ENCODE measurements at places on chromosomes 12 and 14. TPM values are rescaled to one million over a fixed set of nuclear protein-coding genes. Genes with fewer than 3 reads are reported as not detected.

CCDC38 gene
- 0.23 TPM for total RNA-seq

GZMB gene
- total RNA-seq = not detected

FGD4 gene
- 0.23 TPM for total RNA-seq

DIO2 gene
- total RNA-seq = not detected

TMPRSS12 gene
- total RNA-seq = not detected

DNA sequence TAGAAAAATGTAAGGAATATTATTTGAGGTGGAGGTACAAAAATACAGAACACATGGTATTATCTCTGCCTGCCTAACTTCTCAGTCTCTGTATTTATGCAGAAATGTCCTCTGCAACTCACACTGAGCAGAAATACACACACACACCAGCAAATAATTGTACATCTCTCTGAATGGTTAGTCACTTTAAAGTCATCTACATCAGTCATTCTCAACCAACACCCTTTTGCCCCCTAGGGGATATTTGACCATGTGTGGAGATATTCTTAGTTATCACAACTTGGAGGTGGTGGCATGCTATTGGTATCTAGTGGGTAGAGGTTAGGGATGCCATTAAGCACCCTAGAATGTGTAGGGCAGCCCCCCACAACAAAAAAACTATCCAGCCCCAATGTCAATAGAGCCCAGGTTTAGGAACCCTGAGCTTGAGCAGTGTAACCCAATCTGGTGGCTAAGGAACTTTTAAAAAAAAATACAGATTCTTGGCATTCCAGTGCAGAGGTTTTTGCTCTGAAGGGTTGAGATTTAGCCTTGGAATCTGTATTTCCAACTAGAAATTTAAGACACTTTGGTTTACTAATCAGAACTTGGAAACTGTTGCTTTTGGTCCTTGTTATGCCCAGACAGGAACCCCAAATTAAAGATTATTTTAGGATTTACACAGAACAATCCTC is 183.8 kb downstream of the TBX5 start:
- H3K27ac ChIP-seq = no peak overlapping the region
- no peak overlapping the region for H3K4me3 ChIP-seq
- H3K4me1 ChIP-seq = no peaks in the 10 kb centered on the region

DNA sequence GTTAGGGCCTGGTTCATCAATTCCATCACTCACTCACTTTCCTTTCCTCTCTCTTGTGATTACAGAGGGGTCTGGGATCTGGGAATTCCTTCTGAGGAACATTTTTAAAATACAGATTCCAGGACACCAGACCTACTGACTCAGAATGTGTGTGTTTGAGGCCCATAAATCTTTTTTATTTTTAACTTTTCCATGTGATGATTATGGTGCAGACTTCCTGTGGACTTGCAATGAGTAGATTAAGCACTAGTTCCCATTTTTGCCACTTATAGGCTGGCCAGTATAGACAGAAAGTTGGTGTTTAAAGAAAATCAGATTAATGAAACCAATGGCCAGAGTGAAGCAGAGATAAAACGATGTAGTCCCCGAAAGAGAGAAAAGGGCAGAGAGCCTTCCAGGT is 28.1 kb downstream of the SLC41A2 start:
- H3K4me3 ChIP-seq = no peak overlapping the region
- no peak overlapping the region for H3K27ac ChIP-seq
- H3K27me3 ChIP-seq = no peaks in the 10 kb centered on the region
- no peaks in the 10 kb centered on the region for H3K36me3 ChIP-seq
- DNase-seq = no peak

- no peak for DNase-seq
- no peak overlapping the region for H3K27ac ChIP-seq
- H3K4me1 ChIP-seq = no peaks in the 10 kb centered on the region
- H3K27me3 ChIP-seq = no peaks in the 10 kb centered on the region
- H3K4me3 ChIP-seq = no peak overlapping the region
- no peaks in the 10 kb centered on the region for H3K36me3 ChIP-seq
Observed at GRCh38 chr14:21055432-21056117, 2.0 kb upstream of the RNASE8 start.

- no peaks in the 10 kb centered on the region for H3K27me3 ChIP-seq
- no peaks in the 10 kb centered on the region for H3K4me1 ChIP-seq
- H3K27ac ChIP-seq = no peak overlapping the region
- no peak for DNase-seq
- no peak overlapping the region for H3K4me3 ChIP-seq
Observed at GRCh38 chr12:94326234-94326633, 133.4 kb downstream of the CEP83 start.

DNA sequence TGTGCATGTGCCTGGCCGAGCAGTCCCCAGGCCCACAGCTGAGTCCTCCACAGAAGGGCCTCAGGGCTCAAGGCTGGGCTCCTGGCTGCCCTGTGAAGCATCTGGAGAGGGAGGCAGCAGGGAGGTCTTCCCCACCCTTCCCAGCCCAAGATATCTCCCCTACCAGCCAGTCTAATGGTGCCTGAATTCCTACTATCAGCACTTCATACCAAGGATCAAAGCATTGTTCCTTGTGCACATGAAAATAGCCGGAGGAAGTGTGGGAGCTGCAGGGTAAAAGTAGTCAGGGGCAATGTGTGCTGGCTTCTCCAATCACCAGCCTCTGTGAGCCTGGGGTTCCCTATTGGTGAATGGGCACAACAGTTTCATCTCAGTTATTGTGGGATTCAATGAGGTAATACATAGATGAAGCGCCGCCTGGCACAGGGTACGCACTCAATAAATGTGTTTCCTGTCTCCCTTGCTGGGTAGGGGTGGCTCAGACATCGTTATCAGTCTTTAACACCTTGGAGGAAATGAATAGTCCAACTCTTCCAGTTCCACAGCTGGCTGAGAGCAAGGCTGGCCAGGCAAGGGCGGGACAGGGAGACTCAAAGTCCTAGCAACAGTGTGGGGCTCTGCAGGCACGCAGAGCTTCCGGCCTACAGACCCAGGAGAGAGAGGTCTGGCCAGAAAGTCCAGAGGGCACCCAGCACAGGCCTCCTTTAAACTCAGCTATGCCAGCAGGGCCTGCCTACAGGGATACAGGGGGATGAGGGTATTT is 39.1 kb upstream of the PNMA1 start:
- peaks cover 99% of the 10 kb centered on the region for H3K4me1 ChIP-seq
- H3K27me3 ChIP-seq = no peaks in the 10 kb centered on the region
- H3K4me3 ChIP-seq = peak overlapping the region; percentile 53

DNA sequence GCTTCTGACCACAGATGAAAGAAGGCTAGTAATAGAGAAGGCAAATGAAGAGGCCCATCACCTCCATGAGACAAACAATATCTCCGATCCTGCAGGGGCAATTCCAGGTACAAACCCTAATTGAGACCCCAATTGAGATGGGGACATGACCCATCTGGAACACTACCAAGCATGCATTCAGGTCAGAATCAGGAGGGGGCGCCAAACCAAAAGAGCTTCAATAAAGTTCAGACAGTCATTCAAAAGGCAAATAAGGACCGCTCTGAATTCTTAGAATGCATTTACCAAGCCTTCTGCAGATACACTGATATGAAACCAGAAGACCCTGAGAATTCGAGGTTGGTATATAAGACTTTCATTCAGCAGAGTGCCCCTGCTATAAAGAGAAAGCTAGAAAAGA is 10.2 kb upstream of the EDDM3B start:
- DNase-seq = no peak
- H3K36me3 ChIP-seq = no peaks in the 10 kb centered on the region
- no peak overlapping the region for H3K4me3 ChIP-seq
- H3K27ac ChIP-seq = no peak overlapping the region
- H3K27me3 ChIP-seq = no peaks in the 10 kb centered on the region

DNA sequence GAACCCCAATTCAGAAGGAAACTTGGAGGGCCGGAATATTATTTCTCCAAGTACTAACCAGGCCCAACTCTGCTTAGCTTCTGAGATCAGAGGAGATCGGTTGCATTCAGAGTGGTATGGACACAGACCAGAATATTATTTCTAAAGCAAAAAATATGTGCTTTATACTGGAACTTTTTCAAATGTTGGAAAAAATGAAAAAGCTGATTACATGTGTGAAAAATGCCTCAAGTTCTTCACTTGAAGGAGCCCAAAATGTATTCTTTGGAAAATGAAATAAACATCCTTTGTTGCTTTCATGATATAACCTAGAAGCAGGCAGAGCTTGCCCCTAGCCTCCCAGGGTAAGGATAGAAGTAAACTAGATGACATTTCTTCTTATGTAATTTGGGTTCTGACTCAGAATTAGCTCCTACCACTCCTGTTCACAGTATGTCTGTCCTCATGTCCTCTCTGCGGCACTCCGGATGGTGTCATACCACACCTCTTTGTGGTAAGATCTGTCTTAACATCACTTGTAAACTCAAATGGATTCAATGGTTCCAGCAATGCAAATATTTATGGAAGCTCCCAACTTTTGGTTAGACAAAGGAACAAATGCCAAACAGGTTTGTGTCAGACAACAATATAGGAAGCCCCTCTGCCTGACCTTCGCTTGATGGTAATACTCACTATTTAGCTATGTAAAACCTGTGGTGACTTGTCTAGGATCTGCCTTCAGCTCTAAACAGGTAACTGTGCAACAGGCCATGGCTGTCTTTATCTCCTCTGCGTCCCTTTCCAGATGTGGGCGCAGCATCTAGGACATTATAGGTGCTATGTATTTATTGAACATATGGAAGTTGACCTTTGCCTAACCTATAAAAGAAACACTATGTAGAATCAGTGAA is 178.5 kb downstream of the SSPN start:
- H3K27me3 ChIP-seq = no peaks in the 10 kb centered on the region
- H3K27ac ChIP-seq = no peak overlapping the region
- no peaks in the 10 kb centered on the region for H3K36me3 ChIP-seq
- no peak for DNase-seq

- H3K27me3 ChIP-seq = no peaks in the 10 kb centered on the region
- H3K27ac ChIP-seq = no peak overlapping the region
- DNase-seq = no peak
- peaks cover 18% of the 10 kb centered on the region for H3K4me1 ChIP-seq
Observed at GRCh38 chr12:106229036-106229591, 18.7 kb downstream of the CKAP4 start.

DNA sequence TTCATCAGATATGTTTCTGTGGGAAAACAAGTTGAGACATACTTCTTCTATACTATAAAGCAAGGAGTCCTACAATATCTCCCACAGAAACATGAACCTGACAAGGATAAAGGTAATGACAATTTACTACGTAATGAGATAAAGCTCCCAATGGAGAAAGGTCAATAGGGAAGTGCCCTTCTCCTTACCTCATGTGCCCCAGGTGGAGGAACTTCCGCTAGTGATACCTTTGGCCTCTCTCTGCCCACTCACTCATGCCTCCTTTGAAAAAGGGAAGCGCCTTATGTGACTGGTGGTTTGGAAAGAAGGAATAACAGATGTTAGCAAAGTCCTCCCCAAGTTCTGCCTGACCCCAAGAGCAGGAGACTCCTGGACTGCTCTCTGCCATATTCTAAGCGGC is 305.3 kb downstream of the ITPR2 start:
- no peaks in the 10 kb centered on the region for H3K36me3 ChIP-seq
- no peak overlapping the region for H3K4me3 ChIP-seq

GRCh38 chr14:39267608-39268005 is 33.9 kb downstream of the MIA2 start:
- H3K36me3 ChIP-seq = no peaks in the 10 kb centered on the region
- peak overlapping the region; percentile 86 for H3K27ac ChIP-seq
- H3K27me3 ChIP-seq = no peaks in the 10 kb centered on the region
- H3K4me1 ChIP-seq = peaks cover 42% of the 10 kb centered on the region
